ENCODE measurements at places on chromosomes 16 and 17.

DNA sequence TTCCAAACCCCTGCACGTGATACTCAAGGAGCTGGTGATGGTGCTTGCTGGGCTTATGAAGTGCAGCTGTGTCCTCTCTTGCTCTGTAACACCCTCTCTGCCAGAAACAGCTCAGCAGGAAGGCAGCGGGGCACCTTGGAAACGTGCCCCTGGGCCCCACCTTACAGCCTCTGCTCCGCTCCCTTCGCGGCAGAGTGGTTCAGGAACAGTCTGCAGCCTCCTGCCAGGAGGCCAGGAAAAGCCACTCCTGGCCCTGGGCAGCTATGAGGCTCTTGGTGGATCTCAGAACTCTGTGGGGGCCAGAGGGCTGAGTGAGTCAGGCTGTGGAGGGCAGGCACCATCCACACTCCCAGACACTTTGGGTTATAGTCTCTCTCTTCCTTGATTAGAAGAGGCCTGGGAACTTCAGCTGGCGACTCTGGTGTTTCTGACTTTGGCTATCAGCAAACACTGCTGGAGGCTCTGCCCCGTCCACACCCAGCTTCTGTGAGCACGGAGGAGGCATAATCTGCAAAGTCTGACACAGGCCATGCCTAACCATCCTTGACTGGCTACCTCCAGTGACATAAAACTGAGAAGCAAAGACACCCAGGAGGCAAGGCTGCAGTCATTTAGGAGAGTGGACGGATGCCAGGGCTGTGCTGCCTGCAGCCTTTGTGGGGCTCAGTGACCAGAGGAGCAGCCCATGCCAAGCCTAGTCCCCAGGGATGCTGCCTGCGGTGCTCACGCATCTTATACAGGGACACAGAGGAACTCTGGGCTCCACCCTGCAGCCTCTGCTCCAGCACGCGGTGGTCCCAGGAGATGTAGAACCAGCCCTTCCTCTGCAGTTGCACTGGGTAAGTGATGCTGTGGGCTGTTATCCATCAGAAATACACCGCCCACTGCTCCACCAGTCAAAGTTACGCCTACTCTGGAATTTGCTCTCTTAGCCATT lies 65.3 kb downstream of the METRNL start:
- DNase-seq, result no peak

- no peak for DNase-seq
These were observed 8.4 kb downstream of the SOST start for GRCh38 chr17:43750153-43750552.

DNA sequence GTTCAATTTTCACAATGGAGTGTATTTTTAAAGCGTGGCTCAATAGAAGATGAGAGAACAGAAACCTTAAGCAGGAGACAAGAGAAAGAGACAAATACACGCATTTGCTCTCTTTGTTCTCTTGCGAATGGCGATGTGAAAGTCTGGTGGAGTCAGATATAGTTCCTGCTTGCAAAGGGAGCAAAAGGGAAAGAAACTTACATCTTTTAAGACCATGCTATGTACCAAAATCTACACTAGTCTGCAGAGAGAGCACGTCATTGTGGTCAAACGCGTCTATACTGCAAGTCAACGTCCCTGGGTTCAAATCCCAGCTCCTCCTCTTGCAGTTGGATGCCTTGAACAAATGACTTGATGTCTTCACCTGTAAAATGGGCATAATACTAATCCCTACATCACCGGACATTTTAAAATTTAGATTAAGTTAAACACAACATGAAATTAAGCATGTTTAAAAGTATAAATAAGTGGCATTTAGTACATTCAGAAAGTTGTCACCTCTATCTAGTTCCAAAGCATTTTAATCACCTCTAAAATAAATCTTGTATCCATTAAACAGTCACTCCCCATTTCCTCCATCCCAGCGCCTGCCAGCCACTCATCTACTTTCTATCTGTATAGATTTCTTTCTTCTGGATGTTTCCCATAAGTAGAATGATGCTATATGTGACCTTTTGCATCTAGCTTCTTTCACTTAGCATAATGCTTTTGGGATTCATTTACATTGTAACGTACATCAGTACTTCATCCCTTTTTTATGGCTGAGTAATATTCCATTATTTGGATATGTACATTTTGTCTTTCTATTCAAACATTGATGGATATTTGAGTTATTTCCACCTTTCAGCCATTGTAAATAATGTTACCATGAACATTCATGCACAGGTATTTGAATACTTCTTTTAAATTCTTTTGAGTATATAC lies 406.9 kb downstream of the TMEM114 start:
- DNase-seq, result no peak

DNA sequence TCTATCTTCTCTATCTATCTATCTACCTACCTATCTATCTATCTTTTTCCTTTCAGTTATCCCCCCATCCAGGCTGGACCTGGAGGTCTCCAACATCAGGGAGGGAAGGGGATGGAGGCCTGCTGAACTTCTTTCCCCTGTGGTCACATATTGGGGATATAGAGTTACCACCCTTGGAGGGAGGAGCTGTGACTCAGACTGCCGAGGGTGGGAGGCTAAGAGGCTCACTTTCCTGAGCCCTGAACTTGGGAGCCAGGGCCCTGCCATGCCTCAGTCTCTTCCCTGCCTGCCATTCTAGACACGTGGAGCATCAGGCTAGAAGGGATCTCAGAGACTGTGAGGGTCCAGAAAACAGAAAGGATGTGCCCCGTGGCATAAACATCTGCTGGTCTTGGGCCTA lies 8.4 kb downstream of the LRRC3C start:
- DNase-seq, result no peak

DNA sequence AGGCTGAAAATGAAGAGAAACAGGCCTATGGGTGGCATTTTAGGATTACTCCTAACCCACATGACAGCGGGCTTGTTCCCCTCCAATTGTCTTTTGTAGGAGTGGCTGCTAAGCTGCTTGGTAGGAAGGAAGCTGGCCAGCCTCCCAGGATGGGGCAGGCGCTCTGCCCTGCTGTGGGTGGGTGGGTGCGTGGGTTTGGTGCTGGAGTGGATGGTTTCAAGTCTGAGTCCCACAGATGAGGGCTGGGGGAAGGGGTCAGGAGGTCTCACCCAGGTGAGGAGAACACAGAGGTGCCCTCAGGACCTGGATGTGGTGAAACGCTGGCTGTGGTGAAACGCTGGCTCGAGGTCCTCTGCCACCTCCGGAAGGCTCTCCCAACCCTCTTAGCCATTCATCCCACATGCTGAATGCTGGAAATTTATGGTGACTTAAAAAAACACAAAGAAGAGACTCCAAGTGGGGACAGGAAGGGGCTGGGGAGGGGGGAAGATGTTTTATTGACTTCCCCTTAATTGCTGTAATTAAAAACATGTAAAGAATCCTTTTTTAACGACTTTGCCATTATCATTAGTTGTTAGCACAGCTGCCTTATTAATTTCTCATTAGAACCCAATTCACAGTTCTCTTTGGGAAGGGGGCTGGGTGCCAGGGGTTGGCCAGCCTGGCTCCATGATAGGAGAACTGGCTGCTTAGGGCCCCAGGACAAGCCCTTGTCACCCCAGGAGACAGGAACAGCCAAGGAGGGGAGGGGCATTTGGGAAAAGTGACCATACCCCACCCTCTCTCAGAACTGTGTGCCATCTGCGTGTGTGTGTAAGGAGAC lies 153.5 kb upstream of the CDC42EP4 start:
- no peak for DNase-seq

DNA sequence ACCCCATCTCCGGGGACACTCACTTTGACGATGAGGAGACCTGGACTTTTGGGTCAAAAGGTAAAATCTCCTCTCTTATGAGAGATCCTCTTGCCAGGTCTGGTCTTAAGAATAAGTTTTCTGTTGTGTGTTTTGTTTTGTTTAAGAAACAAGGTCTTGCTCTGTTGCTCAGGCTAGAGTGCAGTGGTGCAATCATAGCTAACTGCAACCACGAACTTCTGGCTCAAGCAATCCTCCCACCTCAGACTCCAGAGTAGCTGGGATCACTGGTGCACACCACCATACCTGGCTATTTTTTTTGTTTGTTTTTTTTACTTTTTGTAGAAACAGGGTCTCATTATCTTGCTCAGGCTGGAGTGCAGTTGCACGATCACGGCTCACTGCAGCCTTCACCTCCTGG lies 4.1 kb downstream of the MMP25 start:
- no peak for DNase-seq

DNA sequence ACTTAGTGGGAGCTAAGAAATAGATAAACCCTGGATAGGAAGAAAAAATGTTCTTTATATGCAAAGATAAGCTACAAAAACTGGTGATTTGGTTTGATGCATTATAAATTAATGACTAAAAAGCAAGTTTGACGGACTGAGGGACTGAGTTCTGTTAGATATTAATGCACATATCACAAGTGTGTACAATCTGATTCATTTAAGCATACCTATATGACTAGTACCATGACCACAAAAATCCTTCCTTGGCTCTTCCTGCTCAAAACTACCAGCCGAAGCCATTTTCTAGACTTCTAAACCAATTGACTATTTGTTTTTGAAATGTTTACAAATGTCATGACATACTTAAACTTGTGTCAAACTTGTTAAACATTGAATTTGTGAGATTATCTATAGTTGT lies 374.5 kb upstream of the MON1B start:
- DNase-seq, result no peak

- no peak for DNase-seq
These were observed 7.9 kb downstream of the ERI2 start for GRCh38 chr16:20798364-20798763.

Measured in glutamatergic neuron (in vitro differentiated cells).